ENCODE measurements at places on chromosomes 13 and 19. TPM values are rescaled to one million over a fixed set of nuclear protein-coding genes. Genes with fewer than 3 reads are reported as not detected.

DNA sequence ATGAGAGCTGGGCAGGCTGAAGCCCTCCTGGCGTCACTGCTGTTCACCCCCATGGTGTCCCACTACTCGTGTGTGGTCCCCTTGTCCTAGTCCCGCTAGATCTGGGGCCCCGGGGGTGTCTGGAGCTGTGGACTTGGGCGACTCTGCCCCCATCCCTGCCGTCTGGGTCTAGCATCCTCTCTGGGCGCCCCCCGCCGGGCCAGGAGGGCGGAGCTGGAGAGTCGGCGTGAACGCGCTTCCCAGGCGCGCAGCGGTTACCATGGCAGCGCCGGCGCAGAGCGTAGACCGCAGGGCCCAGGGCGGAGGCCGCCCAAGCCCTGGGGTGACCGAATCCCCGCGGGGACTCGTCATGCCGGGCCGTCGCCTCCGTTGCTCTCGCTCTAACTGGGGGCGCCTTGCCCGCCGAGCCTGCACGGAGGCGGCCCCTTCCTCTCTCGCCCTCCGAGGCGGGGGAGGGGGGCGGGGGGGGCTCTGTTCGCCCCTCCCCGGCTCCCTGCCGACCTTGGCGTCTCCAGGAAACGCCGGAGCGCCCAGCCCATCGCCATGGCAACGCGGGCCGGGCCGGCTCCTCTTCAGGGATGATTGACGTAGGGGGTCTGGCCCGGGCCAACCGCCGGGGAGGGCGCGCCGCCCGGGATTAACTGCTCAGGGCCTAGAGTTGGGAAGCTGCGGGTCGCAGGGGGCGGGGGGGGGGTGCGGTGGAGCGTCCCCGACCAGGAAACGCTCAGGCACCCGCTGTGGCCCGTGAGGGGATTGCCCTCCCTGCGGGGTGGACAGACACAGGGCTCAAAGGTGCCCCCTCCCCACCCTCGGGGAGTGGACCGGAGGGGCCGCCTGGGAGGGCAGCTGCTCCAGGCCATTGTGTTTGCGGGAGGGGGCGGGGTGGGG is 8.9 kb downstream of the ISYNA1 start:
- DNase-seq: no peak
- H3K36me3 ChIP-seq: no peaks in the 10 kb centered on the region
- H3K4me3 ChIP-seq: no peak overlapping the region
- H3K4me1 ChIP-seq: peaks cover 27% of the 10 kb centered on the region
- H3K27ac ChIP-seq: no peak overlapping the region

GRCh38 chr19:8117991-8118390 is 31.4 kb downstream of the FBN3 start:
- H3K36me3 ChIP-seq: no peaks in the 10 kb centered on the region
- no peak overlapping the region for H3K4me3 ChIP-seq
- H3K27ac ChIP-seq: no peak overlapping the region

DNA sequence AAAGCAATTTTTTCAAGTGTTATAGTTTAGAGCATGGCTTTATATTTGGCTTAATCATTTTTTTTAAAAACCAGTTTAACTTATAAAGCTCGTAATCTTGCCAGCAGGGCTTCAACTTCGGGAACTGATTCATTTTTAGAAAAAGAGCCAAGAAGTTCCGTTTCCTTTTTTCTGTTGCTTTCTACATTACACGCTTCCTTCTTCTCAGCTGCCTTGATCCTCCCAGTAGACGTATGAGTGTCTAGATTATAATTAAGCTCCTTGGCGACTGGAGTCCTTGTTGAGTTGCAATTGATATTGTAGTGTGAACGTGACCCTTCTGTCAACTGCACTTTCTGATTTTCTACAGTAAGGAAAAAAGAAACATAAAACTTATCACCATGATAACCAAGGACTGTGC is 497.2 kb downstream of the DIAPH3 start:
- no peak for DNase-seq
- H3K36me3 ChIP-seq: no peaks in the 10 kb centered on the region
- H3K27me3 ChIP-seq: no peaks in the 10 kb centered on the region
- no peaks in the 10 kb centered on the region for H3K4me1 ChIP-seq
- no peak overlapping the region for H3K27ac ChIP-seq

DNA sequence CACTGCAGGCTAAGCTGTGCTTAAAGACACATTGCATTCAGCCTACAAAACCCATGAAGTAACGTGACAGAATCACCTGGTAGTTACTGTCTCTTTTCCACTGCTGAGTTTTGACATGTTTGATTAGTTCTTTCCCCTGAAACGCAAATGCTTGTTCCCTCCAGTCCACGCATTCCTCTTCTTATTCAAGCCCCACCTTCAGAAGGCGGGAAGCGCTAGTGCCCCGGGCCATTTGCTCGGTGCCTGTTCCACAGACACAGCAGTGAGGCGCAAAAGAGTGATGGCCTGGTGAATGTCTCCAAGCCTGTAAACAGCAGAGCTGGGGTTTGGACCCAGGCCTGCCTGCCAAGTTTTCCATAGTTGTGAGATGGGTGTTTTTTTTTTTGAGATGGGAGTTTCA is 10.9 kb downstream of the ACP4 start:
- DNase-seq: no peak
- peaks cover 64% of the 10 kb centered on the region for H3K36me3 ChIP-seq
- no peak overlapping the region for H3K4me3 ChIP-seq
- no peak overlapping the region for H3K27ac ChIP-seq

DNA sequence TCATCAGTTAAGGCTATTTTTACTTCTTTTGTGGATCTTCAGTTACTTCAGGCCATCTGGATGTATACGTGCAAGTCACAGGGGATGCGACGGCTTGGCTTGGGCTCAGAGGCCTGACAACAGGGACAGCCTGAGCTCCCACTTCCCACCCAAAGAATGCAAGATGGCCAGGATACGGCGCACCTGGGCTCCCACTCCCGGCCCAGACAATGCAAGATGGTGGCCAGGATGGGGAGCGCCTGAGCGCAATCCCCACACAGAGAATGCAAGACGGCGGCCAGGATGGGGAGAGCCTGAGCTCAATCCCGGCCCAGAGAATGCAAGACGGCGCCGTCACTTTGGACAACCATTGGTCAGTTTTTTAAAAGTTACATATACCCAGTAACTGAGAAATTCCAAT is 25.3 kb upstream of the MIER2 start:
- no peaks in the 10 kb centered on the region for H3K36me3 ChIP-seq
- no peaks in the 10 kb centered on the region for H3K27me3 ChIP-seq
- H3K27ac ChIP-seq: no peak overlapping the region
- no peak overlapping the region for H3K4me3 ChIP-seq

GRCh38 chr19:51086153-51086850 is 3.6 kb upstream of the KLK14 start:
- no peaks in the 10 kb centered on the region for H3K36me3 ChIP-seq
- H3K4me1 ChIP-seq: peaks cover 6% of the 10 kb centered on the region
- no peak for DNase-seq

- no peaks in the 10 kb centered on the region for H3K4me1 ChIP-seq
- H3K27ac ChIP-seq: no peak overlapping the region
- H3K36me3 ChIP-seq: no peaks in the 10 kb centered on the region
These were observed 25.7 kb upstream of the C13orf46 start for GRCh38 chr13:113999618-113999910.

- DNase-seq: no peak
- no peaks in the 10 kb centered on the region for H3K36me3 ChIP-seq
- H3K4me1 ChIP-seq: no peaks in the 10 kb centered on the region
- no peaks in the 10 kb centered on the region for H3K27me3 ChIP-seq
- no peak overlapping the region for H3K27ac ChIP-seq
- H3K4me3 ChIP-seq: no peak overlapping the region
These were observed 63.9 kb downstream of the LATS2 start for GRCh38 chr13:20997301-20998161.

DNA sequence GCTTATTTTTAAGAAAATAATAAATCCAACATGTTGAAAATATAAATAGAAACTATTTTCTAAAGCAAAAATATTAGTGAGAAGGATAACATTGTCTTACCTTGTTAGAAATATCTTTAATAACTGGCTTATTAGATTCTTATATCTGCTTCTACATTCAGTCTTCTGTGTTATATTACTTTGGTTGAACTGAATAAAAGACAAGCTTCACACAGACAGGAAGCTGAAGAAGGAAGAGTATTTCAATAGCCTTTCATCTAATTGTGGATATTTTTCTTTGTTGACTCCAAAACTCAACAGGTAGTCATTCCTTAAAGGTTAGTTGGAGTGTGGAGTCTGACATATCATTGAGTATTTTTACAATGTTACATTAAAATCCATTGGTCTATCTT is 10.9 kb downstream of the SETDB2 start:
- H3K4me3 ChIP-seq: no peak overlapping the region
- DNase-seq: no peak

DNA sequence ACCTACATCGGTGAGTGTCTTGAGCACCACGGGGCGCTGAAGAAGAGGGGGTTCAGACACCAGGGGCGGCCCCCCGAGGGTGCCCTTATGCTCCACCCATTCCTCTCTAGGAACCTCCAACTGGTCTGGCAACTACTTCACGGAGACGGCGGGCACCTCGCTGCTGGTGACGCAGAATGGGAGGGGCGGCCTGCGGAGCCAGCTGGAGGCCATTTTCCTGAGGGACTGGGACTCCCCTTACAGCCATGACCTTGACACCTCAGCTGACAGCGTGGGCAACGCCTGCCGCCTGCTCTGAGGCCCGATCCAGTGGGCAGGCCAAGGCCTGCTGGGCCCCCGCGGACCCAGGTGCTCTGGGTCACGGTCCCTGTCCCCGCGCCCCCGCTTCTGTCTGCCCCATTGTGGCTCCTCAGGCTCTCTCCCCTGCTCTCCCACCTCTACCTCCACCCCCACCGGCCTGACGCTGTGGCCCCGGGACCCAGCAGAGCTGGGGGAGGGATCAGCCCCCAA is 12.1 kb downstream of the HIPK4 start:
- no peak overlapping the region for H3K27ac ChIP-seq
- H3K27me3 ChIP-seq: no peaks in the 10 kb centered on the region
- H3K36me3 ChIP-seq: no peaks in the 10 kb centered on the region
- no peaks in the 10 kb centered on the region for H3K4me1 ChIP-seq
- no peak overlapping the region for H3K4me3 ChIP-seq

Gene KRTDAP
- 0.74 TPM for total RNA-seq

Gene MTMR6
- total RNA-seq: 11.4 TPM

Gene PTPRH
- total RNA-seq: 15.9 TPM

Gene TNFAIP8L1
- total RNA-seq: 22.2 TPM

Gene NCR1
- total RNA-seq: not detected

Gene GIPC3
- total RNA-seq: not detected

Gene ZNF772
- total RNA-seq: 0.37 TPM
